ENCODE measurements at places on chromosomes 11 and 22.

- DNase-seq, result no peak
These were observed 62.5 kb upstream of the CD44 start for GRCh38 chr11:35076201-35077100.

DNA sequence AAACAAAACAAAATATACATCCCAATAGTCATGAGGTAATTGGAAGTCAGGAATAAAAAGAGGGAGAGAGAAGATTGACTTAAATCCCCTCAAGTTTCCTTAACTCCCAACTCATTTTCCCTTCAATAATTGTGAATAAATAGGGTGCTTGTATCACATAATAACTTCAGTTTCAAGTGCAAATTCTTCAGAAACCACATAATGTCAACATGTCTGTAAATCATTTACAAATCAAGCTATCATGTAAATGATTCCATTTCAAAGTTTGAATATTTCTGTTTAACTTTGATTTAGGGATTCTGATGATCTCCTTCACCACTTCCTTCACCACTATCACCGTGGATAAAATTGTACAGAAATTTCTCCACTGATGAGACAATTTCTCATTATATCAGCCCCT lies 23.2 kb downstream of the CASP5 start:
- peak; percentile 11 for DNase-seq

- DNase-seq, result no peak
These were observed 53.4 kb upstream of the EMID1 start for GRCh38 chr22:29152045-29152953.

- DNase-seq, result no peak
These were observed 257.2 kb downstream of the ETS1 start for GRCh38 chr11:128330203-128330602.

DNA sequence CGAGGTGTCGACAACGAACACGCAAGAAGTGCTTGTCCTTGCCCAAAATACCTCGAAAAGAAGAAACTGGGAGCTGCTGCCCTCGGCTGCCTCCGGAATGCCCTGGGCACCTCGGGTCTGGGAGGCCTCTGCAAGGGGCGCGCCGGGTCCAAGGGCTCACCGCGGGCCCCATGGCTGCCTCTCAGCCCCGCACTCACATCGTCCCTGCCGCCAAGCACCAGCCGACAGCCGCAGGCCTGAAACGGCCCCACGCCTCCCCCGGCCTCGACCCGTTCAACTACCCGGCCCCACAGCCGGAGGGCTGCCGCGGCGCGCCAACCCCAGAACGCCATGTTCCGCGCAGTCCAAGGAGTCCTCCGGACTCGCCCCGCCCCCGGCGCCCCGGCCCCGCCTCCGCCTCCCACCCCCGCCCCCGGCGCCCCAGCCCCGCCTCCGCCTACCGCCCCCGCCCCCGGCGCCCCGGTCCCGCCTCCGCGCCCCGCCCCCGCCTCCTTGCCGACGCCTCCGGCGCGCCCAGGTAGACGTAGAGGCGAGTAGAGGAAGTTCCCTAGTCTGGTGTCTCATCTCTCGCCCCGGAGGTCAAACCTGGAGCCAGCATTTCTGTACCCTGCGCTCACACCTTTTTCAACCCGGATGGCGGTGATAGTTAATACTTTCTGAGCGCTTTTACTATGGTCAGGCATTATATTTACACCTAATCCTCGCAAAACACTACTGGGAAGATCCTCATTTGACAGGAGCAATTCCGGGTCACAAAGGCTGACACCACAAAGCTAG lies at the start of gene SIRT3:
Gene SIRT3, minus strand, starts transcription at position 346 of the 777 bp plus-strand sequence. Its CDS starts 14 bp downstream, at position 332.
- DNase-seq, result peak; percentile 80

GRCh38 chr11:117457031-117457785 lies 129.6 kb downstream of the CEP164 start:
- DNase-seq, result no peak

DNA sequence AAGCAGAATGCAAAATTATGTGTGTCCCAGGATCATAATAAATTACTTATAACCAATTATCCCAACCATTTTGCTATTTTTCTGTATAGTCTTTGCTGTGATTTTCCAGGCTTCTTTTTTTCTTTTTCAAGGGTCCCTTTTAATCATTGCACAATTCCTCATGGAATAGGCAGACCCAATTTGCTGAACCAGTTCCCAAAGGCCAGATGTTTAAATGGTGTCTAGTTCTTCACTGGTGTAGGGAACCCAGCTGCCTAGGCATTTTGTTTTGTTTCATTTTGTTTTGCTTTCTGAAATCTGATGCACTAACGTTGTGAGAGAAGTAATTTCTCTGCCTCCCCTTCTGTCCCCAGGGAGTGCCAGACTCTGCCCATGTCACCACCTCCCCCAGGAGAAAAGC lies 60.4 kb downstream of the CHST1 start:
- no peak for DNase-seq

- no peak for DNase-seq
These were observed 29.4 kb downstream of the IL18 start for GRCh38 chr11:112134473-112134872.

DNA sequence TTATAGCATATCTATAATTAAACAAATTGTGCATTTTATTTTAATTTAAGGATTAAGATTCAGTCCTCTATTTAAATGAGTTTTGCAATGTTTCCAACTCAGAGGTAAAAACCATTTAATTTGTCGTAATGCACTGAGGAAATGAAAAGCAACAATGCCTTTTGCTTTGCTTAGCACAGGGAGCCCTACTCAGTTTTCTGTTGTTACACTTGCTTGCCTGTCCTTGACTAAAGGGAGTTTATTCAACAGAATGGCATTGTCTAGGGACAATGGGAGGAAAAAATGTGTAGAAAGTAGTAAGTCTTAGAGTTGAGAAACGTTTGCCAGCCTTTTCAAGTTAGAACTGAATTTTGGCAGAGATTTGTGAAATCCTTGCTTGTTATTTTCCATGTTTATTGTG lies 734.2 kb upstream of the ANO3 start:
- DNase-seq, result no peak

GRCh38 chr11:43555816-43556611 lies 124.5 kb upstream of the HSD17B12 start:
- DNase-seq, result peak; percentile 18

DNA sequence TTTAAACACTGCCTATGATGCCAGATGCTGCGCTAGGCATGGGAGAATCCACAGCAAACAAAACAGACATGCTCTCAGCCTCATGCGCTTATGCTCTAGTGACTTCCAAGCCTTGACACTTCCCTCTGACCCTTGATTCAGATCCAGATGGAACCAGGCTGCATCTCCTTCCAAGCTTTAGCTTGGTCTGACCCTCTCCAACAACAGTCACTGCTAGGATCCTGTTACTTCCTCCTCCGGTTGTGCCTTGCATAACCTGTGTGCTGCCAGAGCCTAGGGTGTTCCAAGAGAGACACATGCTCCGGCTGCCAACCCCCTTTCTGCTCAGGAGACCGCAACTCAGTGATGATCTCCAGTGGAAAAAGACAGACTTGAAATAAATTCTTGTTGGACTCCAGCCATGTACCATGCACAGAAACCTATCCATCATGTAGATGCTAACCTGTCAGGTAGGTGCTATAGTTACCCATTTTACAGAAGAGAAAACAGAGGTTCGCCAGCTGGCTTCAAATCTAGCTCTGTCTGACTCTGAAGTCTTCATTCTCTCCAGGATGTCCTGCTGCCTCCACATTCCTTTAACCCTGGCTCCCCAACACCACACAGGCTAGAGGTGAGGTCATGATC lies 136.3 kb upstream of the TEAD1 start:
- DNase-seq, result no peak

- DNase-seq, result peak; percentile 99
These were observed 84.6 kb downstream of the ETS1 start for GRCh38 chr11:128502726-128503125.

- no peak for DNase-seq
These were observed 37.8 kb upstream of the NAV2 start for GRCh38 chr11:19674836-19675235.

GRCh38 chr11:28346209-28346608 lies 238.0 kb downstream of the METTL15 start:
- peak; percentile 66 for DNase-seq

DNA sequence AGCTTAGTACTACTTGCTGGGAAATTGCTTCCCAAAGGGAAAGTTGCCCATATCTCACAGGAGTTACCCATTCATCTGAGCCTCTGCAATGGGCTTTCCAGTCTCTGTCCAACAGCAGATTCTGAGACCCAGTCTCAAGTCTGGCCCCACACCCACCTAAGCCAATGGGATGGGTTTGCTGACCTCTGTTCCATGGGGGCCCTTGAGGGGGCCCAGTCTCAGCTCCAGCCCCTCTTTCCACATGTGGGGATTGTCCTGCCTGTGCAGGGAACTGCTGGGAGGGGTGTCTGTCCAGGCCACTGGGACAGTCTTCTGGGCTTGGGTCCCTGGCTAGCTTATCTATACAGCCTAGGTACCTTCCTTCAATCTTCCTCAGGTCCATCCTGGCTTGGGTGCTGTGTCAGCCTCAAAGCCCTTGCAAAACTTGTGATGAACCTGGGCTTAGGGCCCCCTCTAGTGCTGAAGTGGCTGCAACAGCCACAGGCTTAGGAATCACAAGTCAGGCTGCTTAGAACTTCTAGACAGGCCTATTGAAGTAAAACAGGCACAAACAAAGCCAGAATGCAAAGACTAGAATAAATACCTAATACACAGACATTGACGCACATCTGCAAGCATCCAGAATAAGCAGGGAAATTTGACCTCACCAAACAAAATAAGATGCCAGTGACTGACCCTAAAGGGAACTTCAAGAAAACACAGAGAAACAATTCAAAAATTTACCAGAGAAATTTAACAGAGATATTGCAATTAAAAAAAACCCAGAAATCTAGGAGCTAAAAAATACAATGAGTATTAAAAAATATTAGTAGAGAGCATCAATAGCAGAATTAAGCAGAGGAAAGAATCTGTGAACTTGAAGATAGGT lies 11.7 kb upstream of the PATL1 start:
- DNase-seq, result peak; percentile 81

GRCh38 chr11:71237853-71238252 lies 14.5 kb downstream of the SHANK2 start:
- no peak for DNase-seq

DNA sequence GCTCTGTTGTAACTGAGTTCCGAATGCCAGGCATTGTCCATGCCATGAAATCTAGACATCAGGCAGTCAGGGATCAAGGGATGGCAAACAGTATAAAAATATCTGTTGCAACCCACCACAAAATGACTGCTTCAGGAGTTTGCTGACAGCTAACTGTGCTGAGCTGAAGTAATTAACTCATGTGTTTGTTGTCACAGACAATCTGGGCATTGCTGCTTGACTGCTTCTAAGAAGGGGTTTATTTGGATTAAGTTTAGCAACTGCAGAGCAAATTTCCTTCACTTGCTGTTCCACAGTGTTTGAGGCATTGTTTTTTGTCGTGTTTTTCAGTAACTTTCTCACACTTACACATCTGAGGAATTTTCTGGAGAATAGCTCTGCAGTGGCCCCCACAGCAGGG lies 30.4 kb downstream of the BSX start:
- no peak for DNase-seq

Measured in EH (cell line).